ENCODE measurements at places on chromosomes 12 and 14.
A peak's percentile ranks its signal among the peaks of the same experiment; 100 is the strongest.

DNA sequence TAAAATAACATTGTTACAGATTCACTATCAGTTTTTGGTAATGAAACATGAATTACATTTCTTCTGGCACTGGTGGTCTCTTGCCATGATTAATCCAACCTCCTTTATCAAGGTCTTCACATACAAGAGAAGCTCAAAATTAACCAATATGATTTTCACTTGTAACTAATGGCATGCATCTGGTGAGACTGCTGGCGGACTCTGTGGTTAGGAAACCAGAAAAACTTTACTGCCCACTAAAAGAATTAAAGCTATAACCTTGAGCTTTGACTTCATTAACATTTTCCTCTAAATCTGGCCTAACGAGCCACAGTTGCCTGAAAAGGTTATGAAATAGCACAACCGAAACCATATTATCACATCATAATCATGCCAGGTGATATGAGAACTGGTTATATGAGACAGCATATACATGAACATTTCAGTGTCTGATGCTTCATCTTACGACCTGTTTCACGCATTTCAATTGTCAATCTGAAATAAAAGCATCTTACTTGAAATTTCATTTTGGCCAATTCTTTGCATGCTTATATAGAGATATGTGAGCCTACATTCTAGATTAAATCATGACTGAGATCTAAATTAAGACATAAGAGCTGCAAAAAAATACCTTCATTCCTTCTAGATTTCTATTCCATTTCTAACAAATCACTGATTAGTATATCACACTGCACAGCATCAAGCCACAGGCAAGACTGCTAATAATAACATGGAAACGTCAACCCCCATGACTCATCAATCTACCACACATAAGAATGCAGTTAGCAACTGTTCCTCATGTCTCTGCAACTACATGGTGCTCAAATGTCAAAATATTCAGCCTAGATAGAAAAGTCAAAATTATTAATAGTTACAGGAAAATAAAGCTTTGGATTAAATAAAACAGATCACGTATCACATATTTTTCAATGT, 89.3 kb downstream of the OSBPL8 start:
- DNase-seq: no peak

GRCh38 chr12:6430124-6430989, 14.4 kb upstream of the CD27 start:
- DNase-seq: no peak

DNA sequence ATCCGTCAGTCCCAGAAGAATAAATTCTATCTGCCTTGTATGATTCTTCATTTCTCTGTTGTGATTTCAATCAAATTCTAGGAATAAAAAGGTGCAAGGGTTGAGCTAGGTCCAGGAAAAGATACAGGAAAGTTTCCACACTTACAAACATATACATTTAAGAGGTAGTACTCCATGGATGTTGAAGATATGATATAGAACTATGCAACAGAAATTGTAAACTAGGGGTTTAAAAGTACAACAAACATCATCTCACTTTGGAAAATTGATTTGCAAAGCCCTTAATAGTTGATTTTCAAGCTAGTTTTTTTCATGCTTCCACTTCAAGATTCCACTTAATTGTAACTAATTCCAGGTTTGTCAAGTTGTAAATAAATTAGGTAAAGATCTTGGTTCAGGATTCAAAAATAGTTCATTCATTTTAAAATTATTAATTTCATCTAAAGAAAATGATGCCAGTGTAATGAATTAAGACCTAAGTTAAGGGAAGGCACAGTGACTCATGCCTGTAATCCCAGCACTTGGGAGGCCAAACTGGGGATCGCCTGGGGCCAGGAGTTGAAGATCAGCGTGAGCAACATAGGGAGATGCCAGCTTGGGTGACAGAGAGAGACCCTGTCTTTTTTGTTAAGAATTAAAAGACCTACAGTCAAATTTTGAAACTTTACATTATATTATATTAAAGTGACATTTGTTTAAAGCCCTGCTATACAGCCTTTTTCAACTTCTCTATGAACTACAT, at the start of gene OR6C70:
OR6C70 (minus strand) TSS at position 51 of the 742 bp plus-strand sequence; CDS start at position 51, 0 bp downstream.
- no peak for DNase-seq

- no peak for DNase-seq
Measured at GRCh38 chr12:102528111-102528510, 47.7 kb upstream of the IGF1 start.

DNA sequence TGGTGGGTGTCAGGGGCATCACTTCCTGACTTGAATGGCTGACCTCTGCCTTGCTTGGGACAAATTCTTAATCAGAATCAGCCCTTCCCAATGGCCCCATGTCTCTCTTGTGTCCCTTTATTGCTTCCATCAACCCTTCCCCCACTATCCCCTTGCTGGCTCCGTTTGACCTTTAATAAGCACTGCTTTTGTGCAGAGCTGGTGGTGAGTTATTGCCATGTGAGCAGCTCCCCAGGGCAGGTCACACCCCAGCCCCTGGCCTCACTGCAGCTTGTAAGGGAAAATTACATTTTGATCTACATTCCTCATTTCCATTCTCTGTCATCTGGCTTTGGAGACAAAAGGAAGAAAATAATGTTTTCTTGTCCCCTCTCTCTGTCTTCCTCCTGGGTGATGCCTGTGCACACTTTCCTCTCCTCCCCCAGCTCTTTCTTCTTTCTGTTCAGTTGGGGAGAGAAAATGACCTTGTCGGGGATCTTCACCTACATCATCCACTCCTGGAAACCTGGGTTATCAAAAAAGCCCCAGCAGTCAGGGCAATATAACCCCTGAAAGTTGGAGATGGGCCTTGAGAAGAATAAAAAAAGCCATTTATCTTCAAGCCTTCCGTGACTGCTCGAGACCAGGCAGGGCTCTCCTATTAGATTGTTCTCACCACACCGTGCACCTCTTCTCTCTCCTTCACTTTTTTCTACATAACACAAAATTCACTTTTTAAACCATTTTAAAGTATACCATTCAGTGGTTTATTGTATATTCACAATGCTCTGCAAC, 100.4 kb upstream of the SRRM4 start:
- no peak for DNase-seq

- DNase-seq: no peak
Measured at GRCh38 chr12:50050119-50050385, 7.3 kb upstream of the ASIC1 start.

GRCh38 chr12:91781114-91781513, 364.5 kb downstream of the BTG1 start:
- DNase-seq: no peak

DNA sequence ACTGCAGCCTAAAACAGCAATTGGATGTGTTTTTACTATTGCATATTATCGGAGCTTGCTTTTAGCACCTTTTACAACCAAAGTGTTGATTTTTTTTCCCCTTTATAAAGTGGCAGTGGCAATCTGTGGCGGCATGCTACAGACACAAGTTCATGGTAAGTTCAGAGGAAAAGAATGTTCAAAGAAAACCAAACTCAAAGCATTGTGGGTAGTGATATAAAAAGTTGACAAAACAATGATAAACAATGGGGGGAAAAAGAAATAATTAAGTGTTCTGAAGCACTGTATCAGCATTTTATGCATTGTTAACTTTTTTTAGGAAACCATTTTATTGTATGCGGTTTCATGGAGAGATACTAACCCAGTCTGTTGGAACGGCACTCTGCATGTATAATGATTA, 492.0 kb upstream of the SOX5 start:
- no peak for DNase-seq

- DNase-seq: peak; percentile 82
Measured at GRCh38 chr14:91173221-91173670, 59.4 kb downstream of the DGLUCY start.

DNA sequence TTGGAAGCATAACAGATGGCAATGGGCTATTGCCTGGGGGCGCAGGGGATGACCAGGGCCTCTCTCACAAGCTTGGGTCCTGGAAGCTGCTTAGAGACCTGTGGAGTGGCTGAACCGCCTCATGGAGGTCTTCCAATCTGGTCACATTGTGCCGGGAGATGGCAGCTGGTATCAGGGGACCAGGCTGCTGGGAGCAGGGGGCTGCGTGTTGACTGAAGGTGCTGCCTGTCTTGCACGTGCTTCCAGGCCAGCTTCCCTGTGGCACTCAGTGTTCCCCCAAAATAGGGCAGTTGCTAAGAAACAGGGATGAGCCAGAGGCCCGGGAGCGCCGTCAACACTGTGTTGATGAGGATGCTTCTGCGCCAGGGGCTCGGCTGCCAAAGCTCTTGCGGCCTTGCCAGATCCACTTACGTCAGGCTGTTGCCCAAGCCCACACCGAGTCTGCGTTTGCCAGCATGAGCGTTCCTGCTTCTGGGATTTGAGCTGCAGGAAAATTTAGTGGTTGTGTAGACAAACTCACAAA, 39.8 kb downstream of the ELK3 start:
- DNase-seq: no peak

DNA sequence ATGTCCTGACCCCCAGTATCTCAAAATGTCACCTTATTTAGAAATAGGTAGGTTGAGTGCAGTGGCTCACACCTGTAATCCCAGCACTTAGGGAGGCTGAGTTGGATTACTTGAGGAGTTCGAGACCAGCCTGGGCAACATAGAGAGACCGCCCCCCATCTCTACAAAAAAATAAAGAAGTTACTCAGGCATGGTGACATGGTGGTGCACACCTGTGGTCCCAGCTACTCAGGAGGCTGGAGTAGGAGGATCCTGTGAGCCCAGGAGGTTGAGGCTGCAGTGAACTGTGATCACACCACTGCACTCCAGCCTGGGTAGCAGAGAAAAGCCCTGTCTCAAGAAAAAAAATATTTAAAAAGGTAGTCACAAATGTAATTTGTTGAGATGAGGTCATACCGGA, 27.9 kb upstream of the RBM19 start:
- DNase-seq: no peak

DNA sequence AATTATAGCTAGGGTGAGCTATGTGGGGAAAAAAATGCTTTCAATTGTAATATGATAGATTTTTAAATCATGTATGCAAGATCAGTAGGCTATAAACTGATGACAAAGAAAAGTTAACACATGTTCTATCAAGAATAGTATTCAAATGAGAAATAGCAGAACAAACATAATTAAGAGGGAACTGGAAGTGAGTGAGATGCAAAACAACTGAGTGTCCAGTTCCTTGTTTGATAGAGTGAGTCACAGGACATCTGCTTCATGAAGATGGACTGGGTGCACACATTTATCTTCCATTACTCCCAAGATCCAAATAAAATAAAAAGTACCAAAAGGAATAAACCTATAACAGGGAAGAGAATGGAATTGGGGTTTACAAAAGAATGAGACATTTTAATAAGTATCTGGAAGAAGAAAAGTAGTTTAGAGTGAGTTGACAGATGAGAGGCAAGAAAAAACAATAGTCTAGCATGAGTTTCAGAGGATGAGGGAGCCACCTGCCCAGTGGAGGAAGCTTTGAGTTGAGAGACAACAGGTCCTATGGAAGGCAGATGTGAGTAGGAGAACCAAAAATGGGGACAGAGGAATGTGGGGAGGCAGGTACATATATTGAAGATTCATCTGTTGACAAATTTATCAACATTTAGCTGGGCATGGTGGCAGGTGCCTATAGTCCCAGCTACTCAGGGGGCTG, 178.1 kb upstream of the ARHGAP5 start:
- peak; percentile 35 for DNase-seq

DNA sequence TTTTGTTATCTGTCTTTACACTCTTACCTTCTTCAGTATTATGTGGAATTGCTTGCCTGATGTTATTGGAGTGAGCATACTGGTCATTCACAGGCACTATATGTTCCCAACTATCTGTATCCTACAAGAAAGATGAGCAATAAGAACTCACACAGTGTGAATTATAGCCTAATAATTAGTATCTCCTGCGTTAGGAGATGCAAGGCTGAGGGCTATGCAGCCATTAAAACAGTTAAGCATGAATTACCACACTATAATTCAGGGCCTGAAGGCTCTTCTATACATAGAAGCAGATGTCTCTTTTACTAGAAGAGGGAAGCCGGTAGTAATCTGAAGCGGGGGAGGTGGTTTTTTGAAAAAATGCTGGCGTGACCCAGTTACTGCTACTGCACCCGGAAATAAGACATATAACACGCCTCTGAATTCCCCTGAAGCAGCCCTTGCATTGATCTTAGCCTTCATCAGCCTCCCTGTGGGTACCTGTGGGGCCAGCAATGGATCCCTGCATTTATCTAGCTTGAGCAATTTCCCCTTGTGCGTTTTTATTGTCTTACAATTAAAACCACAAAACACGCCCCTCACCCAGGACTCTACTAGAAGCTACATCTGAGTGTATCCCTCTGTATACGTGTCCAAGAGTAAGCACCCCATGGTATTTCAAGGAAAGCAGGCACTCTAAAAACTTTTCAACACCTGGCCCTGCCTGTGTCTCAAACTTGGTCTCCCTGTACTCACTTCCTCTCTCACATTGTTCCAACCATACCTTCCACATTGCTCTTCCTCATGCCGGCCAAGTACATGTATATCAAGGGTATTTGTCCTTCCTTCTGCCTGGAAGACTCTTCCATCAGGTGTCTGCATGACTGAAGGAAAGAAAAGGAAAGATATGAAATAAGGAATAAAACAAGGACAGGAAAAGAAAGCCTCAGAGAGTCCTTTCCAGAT, 210.9 kb upstream of the ARID2 start:
- DNase-seq: no peak

DNA sequence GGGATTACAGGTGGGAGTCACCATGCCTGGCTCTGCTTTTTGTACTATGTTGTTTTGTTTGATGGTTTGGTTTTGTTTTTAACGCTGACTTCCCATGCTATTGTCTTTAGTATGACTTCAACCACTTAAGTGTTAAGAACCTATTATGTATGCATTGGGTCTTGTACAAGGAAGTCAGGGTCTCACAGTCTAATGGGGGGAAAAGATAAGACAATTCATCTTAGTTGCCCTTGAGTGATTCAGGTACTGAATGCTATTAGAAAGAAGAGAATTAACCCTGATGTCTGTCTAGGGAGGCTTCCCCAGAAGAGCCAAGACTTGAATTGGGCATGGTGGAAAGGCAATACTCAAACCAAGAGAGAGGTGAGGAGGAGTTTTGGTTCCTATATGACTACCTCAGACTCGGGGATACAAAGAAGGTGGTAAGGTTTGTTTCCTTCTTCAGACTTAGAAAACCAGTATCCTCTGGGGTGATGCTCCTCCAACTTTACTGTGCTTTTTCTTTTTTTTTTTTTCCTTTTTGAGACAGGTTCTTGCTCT, 64.6 kb downstream of the SUSD6 start:
- no peak for DNase-seq

- DNase-seq: peak; percentile 74
Measured at GRCh38 chr12:1536817-1537216, 57.6 kb downstream of the FBXL14 start.

DNA sequence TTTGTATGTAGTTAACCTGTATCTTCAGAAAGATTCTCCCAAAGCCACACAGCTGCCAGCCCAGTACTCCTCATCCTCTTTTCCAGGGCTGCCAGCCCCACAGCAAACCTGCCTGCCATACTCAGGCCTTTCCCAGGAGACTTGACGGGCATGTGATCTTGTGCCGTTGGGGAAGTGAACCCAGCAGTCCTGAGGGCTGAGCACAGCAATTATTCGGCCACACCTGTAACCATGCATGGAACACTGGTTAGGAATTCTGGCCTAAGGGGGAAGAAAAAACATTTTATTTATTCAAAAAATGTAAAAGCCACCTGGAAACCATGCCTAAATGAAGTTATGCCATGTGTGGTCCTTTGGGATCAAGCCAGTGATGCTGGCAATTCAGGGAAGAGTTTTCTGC, 145.3 kb downstream of the GRIN2B start:
- DNase-seq: no peak

Measured in NCI-H526 (cell line).